ENCODE measurements at places on chromosomes 2 and 18.

DNA sequence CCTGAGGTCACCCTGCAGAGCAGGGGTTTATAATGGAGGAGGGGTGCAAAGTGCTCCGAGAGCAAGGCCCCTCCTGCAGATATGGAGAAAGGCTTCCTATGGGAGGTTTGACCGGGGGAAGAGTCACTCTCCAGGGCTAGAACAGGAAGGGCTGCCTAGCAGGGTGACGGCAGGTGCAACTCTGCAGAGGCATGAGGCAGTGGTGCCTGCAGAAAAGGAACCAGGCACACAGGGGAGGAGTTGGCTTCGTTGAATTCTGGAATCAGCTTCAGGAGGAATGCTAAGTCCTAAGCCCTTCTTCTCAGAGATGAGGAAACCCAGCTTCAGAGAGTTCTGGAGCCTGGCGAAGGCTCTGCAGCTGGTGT, 17.5 kb upstream of the HPCAL1 start:
- no peak for DNase-seq

GRCh38 chr18:76388891-76389423, 106.1 kb downstream of the ZNF516 start:
- no peak for DNase-seq

- DNase-seq: no peak
Measured at GRCh38 chr2:121875585-121876185, 120.2 kb downstream of the TSN start.

- no peak for DNase-seq
Measured at GRCh38 chr2:219286436-219287115, 7.4 kb downstream of the DNAJB2 start.

DNA sequence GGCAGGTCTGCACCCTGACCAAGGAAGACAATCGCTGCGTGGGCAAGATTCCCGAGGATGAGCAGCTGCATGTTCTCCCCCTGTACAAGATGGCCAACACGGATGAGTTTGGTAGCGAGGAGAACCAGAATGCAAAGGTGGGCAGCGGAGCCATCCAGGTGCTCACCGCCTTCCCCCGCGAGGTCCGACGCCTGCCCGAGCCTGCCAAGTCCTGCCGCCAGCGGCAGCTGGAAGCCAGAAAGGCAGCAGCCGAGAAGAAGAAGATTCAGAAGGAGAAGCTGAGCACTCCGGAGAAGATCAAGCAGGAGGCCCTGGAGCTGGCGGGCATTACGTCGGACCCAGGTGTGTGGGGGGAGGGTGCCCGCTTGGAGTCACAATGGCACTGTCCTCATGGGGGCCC, 48.4 kb downstream of the BOLA3 start:
- DNase-seq: no peak
